ENCODE measurements at places on chromosomes 13 and 19.

DNA sequence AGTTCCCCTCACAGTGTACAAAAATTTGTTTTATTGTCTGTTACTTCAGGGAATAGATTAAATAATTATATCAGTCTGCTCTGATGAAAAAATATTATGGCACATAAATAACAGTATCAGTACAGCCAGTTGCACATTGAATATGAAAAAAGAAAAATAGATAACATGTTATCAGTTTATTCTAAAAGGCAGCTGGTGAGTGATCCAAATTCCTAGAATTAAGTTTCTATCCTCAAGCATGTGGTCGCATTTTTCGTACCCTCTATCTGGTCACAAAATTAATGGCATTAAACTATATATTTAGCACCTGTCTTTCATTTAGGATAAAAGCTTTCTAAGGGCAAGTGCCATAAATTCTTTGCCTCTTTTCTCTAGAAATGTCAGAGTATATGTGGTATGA lies 944.8 kb upstream of the PCDH9 start:
- no peak for DNase-seq

DNA sequence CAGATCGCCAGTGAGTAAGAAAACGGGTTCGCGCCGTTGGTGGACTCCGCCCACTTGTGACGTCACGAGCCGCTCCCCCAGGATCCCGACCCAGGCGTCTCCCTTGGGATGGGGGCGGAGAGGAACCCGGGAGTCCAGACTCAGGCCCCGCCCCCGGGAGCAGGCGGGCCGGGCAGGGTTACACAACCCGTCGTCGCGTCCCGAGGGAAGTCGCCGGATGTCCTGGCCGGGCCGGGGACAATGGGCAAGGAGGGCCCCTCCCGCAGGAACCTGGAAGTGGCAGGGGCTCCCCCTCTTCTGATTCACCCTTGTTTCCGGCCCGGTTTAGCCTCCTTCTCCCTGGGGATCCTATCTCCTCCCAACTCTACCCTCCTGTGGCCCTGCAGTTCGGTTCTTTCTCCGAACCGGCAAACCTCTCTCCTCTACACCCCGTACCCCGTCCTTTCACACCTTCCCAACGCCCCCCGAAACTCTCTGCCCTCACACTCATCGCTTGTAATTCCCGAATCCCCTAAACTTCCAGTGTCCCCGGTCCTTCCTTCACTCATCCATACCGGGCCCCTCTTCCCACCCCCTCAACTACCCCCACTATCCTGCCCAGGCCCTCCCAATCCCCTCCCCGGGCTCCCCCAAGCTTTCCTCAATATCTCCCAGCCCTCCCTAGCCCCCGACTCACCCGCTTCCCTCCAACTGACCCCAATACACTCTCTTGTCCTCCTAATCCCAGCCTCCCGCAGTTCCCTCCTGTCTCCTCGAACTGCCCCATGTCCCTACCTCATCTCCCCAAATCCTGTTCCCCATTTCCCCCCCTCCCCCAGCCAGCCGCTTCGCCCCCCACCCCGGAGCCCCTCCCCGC lies 20.0 kb upstream of the ERCC1 start:
- peak; percentile 39 for DNase-seq

DNA sequence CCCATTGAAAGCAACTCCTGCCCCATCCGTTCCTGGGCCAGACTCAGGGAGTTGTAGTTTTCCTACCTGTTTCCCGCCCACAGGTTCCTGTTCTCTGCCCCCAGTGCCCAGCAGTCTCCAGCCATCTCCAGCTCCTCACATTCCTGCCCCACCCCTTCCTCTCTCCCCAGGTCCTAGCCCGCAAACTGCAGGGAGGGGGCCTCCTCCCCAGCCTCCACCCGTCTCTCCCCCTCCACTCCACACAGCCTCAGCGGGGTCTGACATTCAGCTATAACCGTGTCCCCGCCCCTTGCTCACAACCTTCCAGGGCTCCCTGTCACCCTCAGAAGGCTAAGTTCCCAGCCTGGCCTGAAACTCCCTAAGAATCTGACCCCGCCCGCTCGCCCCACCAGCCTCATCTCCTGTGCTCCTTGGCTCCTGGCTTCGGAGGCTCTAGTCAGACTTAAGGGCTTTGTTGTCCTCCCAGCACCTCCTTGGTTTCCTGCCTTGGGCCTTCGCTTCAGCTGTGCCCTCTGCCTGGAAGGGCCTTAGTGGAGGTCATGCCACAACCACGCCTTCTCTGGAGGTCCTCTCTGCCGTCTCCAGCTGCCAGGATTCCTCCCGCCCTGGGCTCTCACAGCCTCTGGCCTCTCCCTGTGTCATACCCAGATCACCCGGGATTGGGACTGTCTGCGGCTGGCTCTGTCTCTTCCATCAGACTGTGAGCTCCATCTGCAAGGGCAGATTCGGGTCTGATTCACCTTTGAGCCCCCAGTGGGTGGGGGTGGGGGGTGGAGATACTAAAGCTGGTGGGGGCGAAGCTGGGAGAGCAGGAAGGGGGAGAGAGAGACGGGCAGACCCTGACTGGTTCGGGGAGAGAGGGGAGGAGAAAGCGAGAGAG lies 5.1 kb upstream of the SPACA6 start:
- DNase-seq = no peak

- no peak for DNase-seq
Observed at GRCh38 chr13:33904431-33904830, 86.5 kb downstream of the RFC3 start.

- no peak for DNase-seq
Observed at GRCh38 chr19:11948646-11949045, 16.2 kb upstream of the ZNF763 start.

GRCh38 chr13:79483086-79483706 lies 2.2 kb downstream of the NDFIP2 start:
- no peak for DNase-seq

DNA sequence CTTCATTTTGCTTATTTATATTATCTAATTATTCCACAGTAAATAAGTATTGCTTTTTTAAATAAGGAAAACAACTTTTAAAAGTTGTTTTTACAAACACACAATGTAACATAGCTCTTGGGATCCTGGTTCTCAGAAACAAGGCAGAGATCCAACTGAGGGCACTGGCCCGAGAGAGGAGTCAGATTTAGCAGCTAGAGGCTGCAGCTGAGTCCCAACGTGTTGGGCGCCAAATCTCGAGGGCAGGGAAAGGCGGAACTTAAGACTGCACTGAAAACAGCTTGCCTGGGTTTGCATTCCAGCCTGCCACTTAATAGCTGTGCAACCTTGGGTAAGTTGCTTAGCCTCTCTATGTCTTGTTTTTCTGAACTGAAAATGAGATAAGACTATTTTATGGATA lies 16.4 kb upstream of the WASF3 start:
- no peak for DNase-seq

- DNase-seq = no peak
Observed at GRCh38 chr19:53707278-53707677, 75.5 kb downstream of the DPRX start.

- no peak for DNase-seq
Observed at GRCh38 chr19:3335431-3336350, 30.7 kb upstream of the NFIC start.

DNA sequence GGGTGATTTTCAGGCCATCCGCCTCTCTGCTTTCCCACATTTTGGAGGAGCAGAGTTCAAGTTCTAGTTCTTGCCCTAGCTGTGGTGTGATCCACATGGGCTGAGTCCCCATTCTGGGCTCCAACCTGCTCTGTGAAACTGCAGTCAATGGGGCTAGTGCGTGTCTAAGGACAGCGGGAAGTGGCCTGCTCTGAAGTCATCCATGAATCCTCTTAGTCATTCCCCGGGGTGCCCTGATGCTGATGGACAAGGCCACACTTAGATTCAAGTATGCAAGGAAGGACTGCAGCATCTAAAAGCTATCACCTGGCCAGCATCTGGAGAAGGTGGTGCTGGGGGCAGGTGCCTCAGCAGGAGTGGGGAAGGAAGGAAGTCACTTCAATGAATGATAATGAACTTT lies 94.6 kb downstream of the TSHZ3 start:
- DNase-seq = no peak

DNA sequence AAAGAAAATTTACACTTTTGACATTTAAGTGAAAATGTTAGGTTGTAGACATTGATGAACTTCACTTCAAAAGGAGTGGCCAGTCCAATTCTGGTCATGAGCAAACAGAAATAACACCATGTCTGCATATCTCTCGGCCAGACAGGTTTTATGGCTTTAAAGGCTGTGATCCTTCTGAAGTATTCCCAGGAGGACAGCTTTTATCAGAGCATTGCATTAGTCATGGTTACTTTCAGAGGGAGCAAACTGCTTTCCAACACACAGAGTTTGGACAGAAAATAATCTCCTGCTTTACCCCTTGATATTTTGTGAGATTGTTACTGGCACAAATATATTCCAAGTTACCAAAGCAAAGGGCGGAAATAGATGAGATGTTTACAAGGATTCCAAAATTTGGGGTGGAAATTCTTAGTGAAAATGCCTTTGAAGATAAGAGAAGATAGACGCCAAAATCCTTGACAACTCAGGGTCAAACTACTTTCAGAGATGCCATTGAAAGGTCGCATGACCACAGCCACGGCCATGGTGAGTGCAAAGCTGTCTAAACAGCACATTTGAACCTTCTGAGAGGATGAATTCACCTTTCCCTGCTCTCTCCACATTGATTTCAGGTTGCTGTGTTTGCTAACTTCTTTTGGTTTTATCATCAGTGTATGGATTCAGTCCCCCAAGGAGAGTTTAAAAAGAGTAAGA lies 584.5 kb upstream of the SGCG start:
- no peak for DNase-seq

DNA sequence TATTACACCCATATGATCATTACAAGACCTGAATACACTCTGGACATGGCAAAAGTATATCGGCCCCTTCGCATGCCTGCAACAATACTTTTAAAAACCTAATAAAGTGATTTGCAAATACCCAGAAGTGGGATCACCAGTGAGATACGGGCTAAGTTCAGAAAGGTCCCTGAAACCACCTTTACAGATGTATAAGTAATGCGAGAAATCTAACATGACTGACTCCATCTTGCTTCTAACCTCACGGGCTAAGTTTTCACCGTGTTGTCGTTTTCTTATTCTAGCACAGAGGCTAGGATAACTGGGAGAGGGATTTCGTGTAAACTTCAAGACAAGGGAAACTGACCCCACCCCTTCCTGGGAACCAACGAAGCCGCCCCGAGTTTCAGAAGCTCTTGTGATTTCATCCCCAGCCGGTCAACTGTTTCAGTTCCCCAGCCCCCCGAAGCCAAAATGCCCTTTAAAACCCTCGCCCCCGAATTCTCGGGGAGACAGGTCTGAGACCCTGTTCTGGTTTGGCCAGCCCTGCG lies 703 bp downstream of the NEK3 start:
- DNase-seq = no peak

GRCh38 chr13:26460648-26461047 lies 96.8 kb upstream of the WASF3 start:
- no peak for DNase-seq
